ENCODE measurements at places on chromosomes 2 and 18.

DNA sequence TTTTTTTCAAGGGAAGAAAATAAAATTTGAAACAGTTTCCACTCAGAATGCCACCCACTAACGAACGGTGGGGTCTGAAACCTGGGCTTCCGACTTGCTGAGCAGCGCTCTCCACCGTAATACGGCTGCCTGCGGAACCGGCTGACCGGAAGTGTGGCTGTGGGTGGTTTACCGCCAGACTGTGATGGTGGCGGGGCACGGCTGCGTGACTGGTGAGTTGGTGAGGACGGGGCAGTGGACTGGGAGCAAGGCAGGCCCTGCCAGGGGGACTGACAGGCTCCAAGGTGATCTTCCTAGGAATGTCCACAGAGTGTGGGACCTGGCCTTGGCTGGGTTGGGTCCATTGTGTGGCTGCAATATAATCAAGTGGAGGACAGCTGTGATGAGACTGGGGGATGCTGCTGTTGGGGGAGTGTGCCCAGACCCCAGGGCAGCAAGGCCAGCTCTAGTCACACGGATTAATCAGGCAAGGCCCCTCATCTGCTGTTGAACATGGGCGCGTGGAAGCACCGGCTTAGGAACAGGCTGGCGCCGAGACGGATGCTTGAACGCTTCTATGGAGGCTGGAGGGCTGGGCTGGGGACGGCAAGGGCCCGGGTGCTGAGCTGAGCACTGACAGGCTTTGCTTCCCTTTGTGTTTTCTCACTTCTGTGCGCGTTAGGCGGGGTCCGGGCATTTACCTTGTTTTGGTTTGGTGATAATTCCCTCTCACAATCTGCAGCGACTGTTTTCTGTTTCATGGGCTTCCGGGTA, 357.7 kb upstream of the SPRED2 start:
- no peak for DNase-seq

DNA sequence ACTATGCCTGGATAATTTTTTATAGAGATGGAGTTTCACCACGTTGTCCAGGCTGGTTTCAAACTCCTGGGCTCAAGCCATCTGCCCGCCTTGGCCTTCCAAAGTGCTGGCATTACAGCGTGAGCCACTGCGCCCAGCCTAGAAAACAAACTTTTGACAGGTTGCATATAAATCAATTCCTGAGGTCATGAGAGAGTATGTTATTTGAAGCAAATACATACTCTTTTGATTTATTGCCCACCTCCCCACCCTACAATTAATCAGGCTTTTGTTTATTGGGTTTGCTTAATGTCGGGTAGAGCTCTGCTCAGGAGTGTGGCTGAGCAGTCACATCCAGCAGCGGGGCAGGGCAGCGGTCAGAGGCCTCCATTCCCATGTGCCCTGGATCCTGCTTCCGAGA, 37.9 kb upstream of the ASB1 start:
- DNase-seq, result no peak

DNA sequence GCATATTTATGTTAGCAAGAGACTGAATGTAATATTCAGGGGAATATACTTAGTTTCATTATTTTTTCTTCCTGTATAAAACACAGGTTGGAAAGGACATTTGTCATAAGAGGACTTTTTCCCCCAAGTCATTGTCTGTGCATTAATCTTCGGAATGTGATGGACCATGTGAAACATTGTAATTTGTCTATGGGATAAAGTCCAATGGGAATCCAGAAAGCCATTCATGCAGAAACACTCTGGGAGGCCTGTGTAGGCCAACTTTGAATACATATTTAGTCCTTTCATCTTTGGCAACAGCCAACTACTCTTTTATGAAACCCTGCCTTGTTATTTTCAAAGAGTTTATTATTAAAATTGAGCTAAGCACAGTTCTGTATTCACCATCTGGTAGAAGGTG, 386.4 kb downstream of the PIK3C3 start:
- DNase-seq, result no peak

GRCh38 chr2:74201596-74201995, 3.2 kb downstream of the MTHFD2 start:
- DNase-seq, result no peak

GRCh38 chr18:24465486-24465885, 5.0 kb downstream of the HRH4 start:
- no peak for DNase-seq

DNA sequence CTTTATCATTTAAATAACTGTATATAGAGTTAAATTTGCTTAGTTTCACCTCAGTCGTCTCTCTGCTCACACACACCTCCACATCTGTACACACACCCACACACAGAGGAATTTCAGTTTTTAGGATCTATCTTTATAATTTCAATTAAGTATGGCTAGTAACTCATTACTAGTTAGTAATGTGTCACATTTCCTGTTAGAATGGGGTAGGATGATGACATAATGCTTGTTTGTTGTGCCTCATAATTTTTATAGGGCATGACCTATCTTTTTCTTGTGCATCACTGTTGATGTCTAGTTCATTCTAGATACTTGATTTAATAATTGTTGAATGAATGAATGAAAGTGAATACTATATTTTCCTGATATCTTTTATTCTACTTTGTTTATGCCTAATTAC, 108.6 kb downstream of the AGPS start:
- no peak for DNase-seq

DNA sequence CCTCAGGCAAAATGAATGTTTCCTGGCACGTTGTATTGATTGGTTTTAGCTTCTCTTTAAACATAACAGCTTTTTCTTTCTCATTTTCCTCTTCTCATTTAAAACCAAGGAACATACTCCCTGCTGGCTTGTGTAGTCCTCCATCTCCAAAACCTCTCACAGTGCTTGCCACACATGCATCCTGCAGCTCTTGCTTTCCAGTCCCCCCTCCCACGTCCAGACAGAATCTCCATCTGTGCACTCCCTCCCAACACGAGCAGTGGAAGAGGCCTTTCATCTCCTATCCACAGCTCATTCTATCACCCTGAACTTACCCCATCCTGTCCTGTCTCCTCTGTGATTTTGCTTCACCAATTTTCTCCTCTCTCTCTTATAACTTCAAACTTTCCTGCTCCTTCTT, 99.6 kb upstream of the THSD7B start:
- no peak for DNase-seq

- DNase-seq, result peak; percentile 48
Observed at GRCh38 chr2:161250864-161251436, 57.3 kb upstream of the PSMD14 start.

DNA sequence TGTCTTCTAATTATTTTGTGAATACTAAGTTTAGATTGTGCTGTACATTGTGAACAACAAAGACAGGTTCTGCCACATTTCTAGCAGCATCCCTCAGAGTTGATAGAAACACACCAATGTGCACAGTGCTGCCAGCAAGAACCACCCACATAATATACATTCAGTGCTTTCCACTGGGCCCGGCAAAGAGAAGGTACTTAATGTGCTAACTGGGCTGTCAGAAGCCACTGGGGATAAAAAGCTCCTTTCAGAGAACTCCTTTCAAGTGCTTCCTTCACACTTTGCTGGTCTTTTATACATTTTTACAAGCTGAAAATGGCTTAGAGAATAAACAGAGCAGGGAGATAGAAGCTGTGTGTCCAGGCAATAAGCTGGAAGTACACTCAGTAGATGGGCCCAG, 58.0 kb upstream of the CAPN13 start:
- DNase-seq, result no peak

- DNase-seq, result no peak
Observed at GRCh38 chr2:143771939-143772338, 642.7 kb downstream of the ARHGAP15 start.

DNA sequence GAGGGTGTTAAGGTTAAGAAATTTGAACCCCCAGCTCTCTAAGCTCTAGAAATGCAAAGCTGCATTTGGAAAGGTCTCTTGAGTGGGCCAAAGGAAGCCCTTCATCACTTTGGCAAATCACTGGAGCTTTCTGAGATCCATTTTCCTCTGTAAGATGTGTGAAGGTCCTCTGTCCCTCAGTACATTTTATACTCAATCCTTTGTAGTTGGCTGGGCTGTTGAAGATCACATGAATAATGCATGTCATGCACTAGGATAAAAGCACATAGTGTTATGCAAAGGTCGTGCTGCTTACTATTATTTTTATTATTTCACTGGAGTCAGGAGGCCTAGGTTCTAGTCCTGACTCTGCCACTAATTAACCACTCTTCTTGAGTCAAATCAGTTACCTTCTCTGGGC, 124.9 kb downstream of the FSHR start:
- no peak for DNase-seq

DNA sequence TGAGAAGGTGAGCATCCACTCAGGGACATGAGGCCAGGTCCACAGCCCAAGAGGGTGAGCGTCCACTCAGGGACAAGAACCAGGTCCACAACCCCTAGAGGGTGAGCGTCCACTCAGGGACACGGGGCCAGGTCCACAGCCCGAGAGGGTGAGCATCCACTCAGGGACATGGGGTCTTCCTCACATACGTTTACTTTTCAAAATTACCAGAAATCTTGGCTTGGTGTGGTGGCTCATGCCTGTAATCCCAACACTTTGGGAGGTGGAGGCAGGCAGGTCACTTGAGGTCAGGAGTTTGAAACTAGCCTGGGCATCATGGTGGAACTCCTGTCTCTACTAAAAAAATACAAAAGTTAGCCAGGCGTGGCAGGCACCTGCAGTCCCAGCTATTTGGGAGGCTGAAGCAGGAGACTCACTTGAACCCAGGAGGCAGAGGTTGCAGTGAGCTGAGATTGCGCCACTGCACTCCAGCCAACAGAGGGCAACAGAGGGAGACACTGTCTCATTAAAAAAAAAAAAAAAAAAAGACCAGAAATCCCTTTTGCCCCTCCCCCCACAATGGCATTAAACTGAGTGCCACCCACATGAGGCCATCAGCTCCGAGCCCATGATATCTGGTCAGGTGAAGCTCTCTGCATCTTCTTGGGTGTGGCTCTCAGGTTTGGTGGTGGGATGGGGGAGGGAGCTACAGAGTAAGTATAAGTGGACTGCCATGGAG, 9.0 kb upstream of the MBP start:
- no peak for DNase-seq

DNA sequence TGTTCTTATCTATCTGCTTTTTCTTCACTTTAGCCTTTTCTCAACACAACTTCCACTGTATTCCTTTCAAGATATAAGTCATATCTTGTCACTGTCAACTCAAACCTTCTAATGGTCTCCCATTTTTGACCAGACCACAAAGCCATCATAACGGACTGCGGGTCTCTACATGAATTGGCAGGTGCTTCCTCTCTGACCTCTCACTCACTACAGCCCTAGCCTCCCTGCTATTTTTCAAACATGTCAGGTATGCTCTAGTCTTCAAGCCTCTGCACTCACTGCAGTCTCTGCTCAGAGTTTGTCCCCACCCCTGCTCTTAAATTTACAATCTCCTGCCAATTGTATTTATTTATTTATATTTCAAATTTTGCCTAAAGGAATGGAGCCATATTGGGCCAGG, 858.1 kb downstream of the TRIB2 start:
- DNase-seq, result no peak

DNA sequence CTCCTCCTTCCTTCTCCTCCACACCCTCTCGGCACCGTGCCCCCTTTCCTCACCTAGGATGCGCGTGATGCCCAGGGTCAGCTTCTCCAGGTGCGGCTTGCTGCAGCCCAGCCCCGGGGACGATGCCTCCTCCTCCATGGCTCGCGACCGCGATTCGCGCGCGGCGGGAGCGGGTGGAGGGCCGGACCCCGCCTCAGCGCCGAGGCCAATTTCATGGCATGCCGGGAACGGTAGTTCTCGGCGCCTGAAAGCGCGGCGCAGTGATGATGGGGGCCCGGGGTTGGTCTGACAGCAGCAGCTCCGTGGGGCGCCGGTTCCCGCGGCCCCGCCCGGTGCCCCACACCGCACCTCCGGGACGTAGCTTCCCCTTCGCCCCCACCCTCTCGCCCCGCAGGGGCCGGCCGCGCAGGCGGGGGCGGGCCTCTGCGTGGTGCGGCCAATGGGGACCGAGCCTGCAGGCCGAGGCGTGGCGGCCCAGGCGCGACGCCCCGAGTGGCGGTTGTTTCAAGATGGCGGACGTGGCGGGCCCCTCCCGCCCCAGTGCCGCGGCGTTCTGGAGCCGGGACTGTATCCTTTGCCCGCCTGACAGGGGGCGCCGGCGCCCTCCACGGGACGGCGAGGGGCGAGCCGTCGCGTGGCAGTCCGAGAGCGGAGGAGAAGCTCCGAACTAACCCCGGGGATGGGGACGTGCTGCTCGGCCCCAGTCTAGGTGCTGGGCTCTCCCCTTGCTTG, at the start of the genes KIAA1328 and TPGS2:
Gene KIAA1328, plus strand, starts transcription at position 498 of the 732 bp plus-strand sequence. Its CDS starts 12 bp downstream, at position 510.
Gene TPGS2, minus strand, starts transcription at position 373 of the 732 bp plus-strand sequence. Its CDS starts 235 bp downstream, at position 138.
- peak; percentile 91 for DNase-seq

- DNase-seq, result no peak
Observed at GRCh38 chr2:232276733-232277313, 101.7 kb upstream of the ALPP start.

GRCh38 chr2:224312741-224313140, 89.2 kb downstream of the FAM124B start:
- DNase-seq, result no peak

GRCh38 chr2:19845323-19845920, 56.4 kb downstream of the TTC32 start:
- DNase-seq, result no peak

- DNase-seq, result no peak
Observed at GRCh38 chr18:13681701-13682100, 44.7 kb downstream of the FAM210A start.

GRCh38 chr2:118858485-118859156, 11.2 kb upstream of the EN1 start:
- DNase-seq, result no peak

DNA sequence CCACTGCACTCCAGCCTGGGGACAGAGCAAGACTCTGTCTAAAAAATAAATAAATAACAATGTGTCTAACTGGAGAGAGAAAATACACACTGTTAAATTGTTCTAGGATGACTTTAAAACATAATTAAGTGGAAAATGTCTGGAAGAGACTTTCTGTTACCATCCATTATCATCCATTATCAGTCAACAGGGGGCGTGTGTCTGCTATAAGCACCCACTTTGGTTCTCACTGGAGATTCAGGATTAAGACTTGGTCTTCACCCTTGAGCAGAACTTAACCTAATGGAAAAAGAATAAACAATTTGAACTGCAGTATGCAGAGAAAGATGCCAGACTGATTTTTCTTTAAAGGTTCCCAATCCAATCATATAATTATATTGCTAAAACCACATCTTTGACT, 999.8 kb upstream of the GYPC start:
- DNase-seq, result no peak

DNA sequence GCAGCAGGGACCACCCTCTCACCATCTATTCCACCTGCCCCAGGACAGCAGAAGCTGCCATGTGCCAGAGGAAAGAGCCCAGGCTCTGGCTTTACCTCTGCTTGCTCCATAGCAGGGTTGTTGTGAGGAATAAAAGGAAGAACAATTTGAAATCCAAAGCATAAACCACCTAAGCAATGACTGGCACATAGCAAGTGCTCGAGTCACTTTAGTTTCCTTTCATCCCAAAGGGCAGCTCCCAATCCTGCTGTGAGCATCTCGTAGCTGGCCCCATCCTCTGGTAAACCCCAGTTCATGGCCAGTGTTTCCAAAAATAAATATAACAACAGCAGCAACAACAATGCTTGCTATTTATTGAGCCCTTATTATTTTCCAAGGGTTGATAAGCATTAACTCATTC, 923.5 kb downstream of the EPHA4 start:
- DNase-seq, result no peak

DNA sequence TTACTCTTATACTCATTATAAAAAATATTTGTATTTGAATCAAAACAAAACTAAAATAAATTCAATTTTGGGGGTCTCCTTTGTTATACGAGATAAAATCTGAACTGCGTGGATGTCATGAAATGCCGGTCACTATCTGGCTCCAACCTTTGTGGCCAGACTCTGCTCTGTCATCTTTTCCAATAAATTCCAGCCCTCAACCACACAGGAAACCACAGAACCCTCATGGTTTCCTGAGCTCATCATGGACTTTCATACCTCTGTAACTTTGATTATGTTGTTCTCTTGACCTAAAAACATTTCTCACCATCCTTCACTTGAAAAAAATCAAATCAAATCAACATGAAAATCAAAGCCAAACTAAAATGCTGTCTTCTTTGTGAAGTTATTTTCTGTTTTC, 724.7 kb downstream of the METTL4 start:
- no peak for DNase-seq

All from CD4-positive, alpha-beta T cell treated with Interleukin-10 for 1 hour (primary cell).